Activated CD4-positive, alpha-beta T cell treated with anti-CD3 and anti-CD28 coated beads, Interleukin-2, Interleukin-6, amounts not matched to agents 100 ng/mL and 50 ng/mL, durations not matched to agents 16 hours and 8 hours (primary cell): ENCODE measurements at places on chromosomes 5 and 9.
A peak's percentile ranks its signal among the peaks of the same experiment; 100 is the strongest.

GRCh38 chr9:21996438-21996837 lies 1.8 kb downstream of the CDKN2B-AS1 start:
- no peak for DNase-seq

DNA sequence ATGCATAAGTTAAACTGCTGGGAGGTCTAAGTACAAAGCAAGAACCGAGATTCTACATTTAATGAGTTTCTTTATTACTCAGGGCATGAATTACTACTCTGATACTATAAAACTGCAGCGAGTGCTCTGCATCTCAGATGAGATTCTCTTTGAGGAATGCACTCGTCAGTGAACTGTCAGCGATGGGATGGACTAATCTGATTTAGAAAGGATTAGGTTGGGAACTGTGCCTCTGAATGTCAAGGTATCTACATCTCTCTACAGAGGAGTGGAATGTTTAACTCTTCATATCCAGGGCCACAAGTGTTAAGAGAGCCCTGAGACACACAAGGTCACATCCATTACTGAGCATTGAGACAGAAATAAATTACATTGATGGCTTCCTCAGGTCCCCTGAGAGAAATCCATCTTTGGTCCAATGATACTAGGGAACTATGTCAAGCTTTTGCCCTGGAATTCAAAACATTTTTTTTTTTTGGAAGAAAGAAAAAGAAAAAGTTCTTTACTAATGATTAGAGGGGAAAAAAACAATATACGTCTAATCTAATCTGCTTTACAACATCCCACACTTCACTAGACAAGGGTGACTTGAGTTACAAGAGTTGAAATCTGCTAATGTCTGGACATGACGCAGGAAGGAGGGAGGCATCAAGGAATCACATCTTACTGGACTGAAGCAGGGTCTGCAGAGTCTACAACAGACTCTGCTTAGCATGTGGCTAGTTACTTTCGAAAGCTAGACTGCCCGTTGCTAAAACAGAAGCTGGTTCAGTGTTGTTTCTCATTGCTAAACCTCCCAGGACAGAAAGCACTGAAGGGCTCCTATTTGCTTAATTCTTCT lies 270.0 kb upstream of the TLE4 start:
- no peak for DNase-seq

DNA sequence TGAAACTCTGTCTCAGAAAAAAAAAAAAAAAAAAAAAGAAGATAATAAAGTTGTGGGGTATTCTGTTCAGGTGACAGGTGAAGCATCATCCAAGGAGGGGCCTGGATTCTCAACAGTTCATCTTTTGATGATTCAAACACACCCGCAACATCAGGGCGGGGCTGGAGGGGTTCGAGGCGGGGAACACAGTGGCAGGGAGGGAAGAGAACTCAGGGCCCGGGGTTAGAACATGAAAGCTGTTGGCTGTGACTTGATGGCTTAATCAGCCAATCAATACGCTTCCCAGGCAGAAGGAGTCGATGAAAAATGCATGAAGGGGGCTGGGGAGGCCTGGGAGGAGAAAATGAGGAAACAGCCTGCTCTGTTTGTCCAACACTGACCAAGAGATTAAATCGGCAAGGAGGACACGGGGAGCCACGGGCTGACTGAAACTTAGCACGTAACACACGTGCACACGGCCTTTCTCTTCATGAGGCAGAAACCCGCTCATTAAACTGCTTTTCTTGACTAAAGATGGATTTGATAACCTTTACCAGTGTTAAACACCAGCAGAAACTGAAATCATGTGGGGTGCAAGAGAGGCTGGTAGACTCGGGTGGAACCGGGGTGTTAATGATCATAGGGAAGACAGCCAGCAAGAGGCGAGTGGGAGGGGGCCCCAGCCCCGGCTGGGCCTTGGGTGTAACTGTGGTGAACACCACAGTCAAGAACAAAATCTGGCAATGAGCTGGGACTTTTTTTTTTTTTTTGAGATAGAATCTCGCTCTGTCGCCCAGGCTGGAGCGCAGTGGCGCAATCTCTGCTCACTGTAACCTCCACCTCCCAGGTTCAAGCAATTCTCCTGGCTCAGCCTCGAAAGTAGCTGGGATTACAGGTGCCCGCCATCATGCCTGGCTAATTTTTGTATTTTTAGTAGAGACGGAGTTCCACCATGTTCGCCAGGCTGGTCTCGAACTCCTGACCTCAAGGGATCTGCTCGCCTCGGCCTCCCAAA lies 105.7 kb upstream of the RAPGEF1 start:
- DNase-seq: no peak

DNA sequence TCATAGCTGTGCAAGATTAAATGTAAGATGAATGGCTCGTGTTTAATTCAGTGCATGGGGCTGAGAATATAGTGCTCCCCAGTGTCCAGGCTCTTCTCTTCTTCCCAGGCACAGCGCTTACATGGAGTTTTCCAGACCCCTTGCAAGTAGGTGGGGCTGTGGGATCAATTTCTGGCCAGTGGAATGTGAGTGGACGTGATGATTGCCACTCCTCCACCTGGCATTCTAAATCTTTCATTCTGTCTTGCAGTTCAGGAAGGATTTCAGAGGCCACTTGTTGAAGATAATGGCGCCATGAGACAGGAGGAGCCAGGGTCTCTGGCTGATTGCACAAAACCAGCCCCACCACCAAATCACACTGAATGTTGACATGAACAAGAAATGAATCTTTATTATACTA lies 7.2 kb upstream of the PIP5K1B start:
- DNase-seq: no peak

- no peak for DNase-seq
Observed at GRCh38 chr5:108415726-108416125, 33.8 kb upstream of the FBXL17 start.

DNA sequence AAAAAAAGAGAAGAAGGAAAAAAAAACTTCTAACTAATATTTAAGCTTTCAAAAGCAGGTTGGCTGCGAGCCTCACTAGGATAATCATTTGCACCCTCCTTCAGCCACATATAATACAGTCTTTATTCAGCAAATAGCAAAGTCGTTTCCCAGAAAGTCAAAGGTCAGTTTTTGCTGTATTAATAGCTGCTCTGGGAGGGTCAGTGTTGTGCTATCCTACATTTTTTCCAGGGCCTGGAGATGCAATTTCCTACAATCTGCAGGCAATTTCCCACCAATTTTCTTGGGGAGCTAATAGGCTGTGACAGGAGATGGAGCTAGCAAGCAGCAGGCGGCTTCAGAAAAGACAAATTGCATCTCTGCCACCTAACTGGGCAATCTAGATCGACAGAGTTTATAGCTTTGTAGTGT lies 136.8 kb downstream of the TLE1 start:
- no peak for DNase-seq

GRCh38 chr9:121450241-121450640 lies 49.4 kb downstream of the GGTA1 start:
- no peak for DNase-seq

- DNase-seq: no peak
Observed at GRCh38 chr9:81626511-81626910, 62.8 kb downstream of the TLE1 start.

GRCh38 chr5:81577091-81577490 lies 173.8 kb downstream of the SSBP2 start:
- DNase-seq: no peak

DNA sequence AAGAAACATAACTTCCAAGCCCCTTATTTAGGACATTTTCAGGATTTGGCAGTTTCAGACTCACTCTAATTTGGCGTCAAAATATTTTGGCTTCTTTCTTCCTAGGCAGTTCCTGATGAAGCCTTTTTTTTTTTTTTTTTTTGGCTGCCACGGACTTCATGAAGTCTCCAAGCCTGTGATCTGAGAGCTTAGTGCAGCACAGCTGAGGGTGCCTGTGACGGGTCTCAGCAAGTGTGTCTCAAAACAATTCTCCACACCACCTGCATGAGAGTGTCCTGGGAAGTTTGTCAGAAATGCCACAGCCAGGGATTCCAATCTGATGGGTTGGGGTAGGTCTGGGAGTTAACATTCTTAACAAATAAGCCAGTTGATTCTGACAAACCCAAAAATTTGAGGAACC lies 6.0 kb upstream of the ESM1 start:
- no peak for DNase-seq

DNA sequence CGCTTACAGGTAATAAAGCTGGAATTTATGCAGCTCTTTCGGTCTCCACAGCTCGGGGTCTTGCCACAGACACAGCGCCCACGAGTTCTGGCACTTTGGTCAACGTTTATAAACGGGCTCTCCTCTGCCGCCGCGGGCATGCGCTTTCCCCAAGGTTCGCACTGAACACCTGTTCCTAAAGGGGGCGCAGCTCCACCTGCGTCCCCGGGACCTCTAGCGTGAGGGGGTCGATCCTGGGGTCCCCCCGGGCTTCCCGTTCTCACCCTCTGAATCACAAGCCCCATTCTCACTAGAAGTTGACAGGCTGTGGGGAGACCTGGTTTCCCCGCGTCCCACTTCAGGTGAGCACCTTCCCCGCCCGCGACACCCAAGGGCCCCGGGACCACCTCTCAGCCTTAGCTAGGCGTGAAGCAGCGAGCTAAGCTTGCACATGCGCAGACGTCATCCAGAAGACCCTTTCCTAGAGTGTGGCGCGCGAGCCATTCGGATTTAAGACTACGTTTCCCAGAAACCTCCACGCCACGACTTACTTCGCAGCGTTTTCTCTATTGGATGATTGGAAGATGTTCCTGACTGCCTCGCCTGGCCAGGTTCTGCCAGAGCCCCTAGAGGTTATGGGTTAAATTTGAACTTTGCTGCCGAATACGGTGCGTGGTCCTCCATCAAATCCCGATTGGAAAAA lies 21.3 kb upstream of the ZNF782 start:
- DNase-seq: peak; percentile 75

- no peak for DNase-seq
Observed at GRCh38 chr5:38094889-38095288, 163.5 kb upstream of the EGFLAM start.

DNA sequence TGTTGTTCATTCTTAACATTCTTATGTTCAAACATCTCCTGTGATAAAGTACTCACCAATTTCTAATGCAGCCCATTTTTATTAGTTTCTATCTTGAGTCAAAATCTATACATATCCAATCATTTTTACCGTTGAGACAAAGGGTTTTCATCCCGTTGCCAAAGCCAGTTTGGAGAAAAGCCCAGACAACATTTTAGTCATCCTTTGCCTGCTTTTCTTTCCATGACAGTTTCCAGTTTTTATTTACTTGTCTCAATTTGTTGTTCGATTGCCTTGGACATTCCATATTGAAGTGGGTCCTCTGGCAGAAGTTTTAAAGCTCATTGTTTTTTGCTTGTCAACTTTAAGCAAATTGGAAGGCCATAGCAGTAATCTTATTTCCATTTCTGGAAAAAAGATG lies 123.9 kb downstream of the RAB3C start:
- no peak for DNase-seq

DNA sequence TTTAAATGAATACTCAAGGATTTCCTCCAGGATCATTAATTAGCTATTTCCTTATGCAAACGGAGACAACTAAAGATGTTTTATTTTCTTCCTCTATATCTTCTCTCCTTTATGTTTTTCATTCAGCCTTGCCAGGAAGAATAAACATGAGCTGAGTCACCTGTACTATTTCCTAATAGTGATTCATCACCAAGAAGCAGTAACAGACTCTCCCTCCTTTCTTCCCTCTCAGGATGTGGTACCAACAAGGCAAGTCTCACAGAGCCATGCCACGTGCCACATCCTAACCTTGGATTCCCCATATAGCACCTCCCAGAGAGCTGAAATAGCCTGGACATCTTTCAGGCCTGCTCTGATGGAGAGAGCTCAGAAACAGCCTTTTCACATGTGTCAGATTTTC lies 758.6 kb upstream of the DMAC1 start:
- DNase-seq: no peak

DNA sequence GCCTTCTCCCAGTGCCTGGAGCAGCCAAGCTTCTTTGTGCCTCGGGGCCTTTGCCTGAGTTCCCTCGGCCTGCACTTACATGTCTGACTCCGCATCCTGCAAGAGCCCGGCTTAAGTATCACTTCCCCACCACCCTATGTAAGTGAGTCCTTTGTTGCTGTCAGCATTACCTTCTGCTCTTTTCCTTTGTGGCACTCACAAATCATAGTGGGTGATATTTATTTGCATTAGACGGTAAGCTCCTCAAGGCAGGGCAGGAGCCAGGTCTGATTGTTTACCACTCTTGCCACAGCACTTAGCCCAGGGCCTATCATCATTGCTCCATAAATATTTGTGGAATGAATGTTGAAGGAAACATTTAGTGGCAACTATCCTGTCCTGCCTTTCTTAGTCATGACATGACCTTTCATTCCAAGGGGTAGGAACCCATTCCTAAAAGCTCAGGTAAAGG lies 4.8 kb downstream of the GM2A start:
- no peak for DNase-seq

- DNase-seq: no peak
Observed at GRCh38 chr9:37621273-37622121, 29.1 kb upstream of the TOMM5 start.

GRCh38 chr5:6634306-6634705 lies 1.1 kb downstream of the SRD5A1 start:
- DNase-seq: no peak

GRCh38 chr9:124292696-124293593 lies 35.2 kb downstream of the NEK6 start:
- DNase-seq: no peak
